Frontal cortex (tissue), 4 donors: ENCODE measurements at places on chromosomes 4 and X.

DNA sequence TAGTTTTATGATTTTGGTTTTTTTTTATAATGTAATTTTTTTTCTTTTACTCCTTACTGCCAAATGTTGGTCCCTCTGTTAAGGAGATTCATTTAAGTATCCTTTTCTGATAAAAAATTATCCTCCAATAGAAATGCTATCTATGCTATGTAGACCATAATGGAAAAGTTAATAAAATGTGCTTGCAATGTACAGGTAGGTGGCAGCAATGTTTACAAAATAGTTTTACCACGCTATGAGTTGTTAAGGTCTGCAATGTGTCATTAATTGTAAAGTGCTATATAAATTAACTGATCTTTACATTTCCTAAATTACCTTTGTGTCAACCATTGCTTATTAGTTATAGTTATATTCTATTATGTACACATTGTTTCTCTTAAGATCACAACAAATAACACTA, 3.8 kb upstream of the CENPC start:
- no peak for DNase-seq

DNA sequence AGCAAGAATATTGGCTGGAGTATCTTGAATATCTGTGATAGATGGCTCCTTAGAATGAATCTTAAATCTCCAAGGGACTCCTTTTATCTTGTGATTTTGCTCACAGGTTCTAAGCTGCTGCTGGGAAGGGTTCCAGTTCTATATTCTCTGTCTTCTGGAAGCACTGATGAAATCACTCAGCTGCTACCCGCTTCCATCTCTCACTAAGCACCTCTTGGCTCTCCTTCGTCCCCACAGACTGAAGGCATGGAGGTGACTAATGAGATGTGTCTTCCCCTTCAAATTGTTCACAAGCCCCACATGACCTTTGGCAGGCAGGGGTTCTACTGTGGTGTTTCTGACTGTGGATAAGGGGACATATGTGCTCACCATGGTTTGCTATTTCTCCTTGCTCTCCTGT, 75.9 kb downstream of the C4orf51 start:
- DNase-seq, result no peak

DNA sequence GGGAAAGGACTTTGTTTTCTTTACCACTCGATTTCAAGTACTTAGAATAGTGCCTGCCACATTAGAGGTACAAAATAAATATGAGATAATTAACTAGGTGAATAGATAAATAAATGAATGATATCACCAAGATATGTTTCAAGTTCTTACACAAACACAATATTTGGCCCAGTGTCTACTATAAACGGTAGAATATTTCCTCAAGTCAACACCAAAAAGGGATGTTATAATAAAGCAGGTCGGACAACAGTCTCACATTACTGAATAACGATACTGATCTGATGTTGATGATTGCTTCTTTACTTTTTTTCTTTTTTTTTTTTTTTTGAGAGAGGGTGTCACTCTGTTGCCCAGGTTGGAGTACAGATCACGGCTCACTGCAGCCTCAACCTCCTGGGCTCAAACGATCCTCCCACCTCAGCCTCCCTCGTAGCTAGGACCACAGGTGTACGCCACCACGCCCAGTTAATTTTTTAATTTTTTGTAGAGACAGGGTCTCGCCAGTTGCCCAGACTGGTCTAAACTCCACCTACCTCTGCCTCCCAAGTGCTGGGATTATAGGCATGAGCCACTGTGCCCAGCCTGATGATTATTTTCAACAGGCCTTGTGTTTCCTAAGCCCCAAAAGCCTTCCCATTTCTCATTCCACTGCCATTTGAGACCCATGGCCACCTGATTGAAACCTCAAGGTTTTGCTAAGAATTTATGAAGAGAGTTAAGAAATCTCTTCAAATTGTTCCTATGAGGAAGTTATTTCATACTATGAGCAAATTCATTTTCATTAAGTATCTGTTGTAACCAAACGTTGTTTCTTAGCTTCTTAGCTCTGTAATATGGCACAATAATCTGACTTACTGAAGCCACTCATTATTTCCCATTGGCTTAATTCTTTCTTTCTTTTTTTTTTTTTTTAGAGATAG, 2.3 kb downstream of the MANBA start:
- DNase-seq, result no peak

DNA sequence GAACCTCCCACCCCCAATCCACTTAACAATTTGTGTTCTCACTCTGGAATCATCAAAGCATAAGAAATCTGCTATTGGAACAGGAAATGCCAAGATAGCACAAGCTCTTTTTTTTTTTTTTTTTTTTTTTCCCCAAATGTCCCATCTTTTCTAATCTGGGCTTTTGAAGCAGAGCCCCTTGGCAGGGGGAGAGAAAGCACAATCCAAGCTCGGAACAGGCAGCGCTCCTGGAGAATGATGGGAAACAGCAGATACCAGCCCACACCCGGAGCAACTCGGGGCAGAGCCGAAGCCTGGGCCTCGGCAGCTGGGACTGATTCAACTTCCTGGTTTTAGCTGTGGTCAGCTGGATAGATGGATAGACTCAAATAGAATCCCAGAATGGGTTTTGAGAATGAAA, 235.1 kb downstream of the QDPR start:
- DNase-seq, result no peak

GRCh38 chr4:157128395-157128794, 52.4 kb downstream of the GLRB start:
- DNase-seq, result no peak
